ENCODE measurements at places on chromosomes 16 and 17.

DNA sequence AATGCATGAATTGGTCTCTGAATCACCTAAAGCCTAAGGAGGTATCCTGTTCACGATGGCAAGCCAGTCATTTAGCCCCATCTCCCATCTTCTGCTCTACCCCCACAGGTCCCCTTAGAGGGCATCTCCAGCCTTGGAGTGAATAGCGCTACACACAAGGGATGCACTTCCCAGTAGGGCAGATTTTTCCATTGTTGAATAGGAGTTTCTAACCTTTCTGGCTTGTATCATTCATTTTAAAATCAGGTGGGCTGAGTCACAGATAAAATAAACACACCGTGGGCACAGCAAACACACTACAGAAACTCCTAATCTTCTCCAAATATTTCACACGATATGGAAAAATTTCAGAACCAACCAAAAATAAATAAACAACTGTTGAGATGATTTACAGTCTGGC lies 201.2 kb upstream of the NOG start:
- no peak for DNase-seq

DNA sequence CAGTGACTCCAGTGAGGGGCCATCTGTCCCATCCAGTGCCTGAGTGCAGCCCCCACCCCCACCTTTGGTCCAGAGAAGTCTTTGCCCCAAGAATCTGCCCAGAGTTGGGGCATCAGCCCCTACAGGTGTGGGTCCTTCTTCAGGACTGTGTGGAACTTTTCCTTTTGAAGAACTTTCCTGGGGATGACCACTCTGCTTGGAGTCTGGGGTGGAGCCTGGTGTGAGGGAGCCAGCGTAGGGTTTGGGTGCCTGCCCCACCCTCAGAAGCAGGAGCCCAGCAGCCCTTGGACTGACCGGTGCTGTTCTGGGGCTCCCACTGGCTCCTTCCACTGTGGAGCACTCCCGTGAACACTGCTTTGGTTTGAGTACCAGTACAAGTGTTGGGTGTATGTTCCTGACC lies 19.3 kb downstream of the MPRIP start:
- no peak for DNase-seq

DNA sequence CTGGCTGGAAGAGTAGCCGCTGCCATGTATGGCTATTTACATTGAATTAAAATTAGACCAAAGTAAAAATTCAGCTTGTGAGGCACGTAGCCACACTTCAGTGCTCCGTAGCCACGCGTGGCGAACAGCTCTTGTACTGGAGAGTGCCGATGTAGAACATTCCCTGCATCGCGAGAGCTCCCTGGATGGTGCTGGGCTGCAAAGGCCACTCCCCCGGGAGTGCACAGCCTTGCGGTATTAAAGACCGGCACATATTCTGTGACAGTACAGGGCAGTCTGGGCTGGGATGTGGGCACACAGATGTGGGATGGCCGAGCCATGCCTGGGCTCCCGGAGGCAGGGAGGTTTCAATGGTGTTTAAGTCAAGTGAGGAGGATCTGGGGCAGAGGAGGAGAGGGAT lies 102.2 kb downstream of the CMIP start:
- no peak for DNase-seq

- no peak for DNase-seq
Observed at GRCh38 chr17:1089915-1090314, 89.9 kb downstream of the ABR start.

DNA sequence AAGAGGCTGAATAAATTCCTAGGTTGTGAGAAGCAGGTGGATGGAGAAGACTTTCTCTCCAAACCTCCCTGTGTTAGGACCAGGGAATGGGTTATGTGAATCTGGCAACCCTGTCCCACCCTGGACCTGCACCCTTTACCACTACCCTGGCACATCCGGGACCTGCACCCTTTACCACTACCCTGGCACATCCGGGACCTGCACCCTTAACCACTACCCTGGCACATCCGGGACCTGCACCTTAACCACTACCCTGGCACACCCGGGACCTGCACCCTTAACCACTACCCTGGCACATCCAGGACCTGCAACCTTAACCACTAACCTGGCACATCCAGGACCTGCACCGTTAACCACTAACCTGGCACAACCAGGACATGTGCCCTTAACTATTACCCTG lies 207.0 kb upstream of the CACNG3 start:
- no peak for DNase-seq

GRCh38 chr17:4900231-4901107 lies 1.1 kb downstream of the C17orf107 start:
- no peak for DNase-seq
